ENCODE measurements at places on chromosomes 6 and 20.

DNA sequence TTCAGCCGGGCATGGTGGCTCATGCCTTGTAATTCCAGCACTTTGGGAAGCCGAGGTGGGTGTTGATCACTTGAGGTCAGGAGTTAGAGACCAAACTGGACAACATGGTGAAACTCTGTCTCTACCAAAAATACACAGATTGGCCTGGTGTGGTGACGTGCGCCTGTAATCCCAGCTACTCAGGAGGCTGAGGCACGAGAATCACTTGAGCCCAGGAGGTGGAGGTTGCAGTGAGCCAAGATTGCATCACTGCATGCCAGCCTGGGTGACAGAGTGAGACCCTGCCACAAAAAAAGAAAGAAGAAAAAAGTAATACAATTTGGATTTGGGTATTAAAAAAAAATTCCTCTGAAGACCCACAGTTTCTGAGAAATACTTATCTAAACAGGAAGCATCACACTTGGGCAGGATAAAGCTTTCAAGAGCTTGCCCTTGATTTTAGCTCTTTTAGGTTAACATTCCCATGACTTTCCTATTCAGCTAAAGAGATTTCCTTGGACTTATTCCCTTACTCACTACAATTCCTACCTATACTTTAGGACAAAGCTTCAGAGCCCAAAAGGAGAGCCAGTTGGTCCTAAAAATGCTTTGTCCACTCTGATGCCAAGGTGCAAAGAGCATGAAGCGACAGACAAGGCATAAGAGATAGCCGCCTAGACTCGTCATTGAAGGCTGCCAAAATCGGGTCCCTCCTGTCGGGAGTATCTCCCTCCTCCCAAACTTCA is 1.9 kb downstream of the ELOVL2 start:
- no peak for DNase-seq

GRCh38 chr6:44275749-44276648 is 5.7 kb downstream of the TMEM151B start:
- DNase-seq, result no peak

DNA sequence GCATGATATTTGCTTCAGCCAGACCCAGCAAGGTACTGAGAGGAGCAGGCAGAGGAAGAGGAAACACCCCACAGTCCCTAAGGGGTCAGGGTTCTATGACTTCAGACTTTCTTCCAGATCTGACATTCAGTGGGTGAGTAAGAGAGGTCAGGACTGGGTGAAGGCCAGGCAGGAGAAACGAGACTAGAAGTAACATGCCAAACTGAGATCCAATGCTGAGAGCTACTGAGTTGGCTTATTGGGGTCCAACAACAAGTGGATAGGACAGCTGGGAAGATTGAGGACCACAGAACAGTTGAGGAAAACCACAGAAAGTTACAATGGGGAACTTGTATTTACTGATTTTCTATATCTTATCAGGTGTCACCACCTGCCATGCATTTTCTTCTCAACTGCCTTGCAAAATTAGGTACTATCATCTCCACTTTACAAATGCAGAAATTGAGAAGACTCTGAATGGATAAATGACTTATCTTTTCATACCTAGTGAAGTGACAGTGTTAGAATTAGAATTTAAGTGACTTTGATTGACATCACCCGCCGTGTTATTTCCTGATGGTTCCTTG is 43.8 kb upstream of the HIVEP1 start:
- no peak for DNase-seq

GRCh38 chr20:33518071-33518470 is 28.2 kb downstream of the CBFA2T2 start:
- peak; percentile 41 for DNase-seq

DNA sequence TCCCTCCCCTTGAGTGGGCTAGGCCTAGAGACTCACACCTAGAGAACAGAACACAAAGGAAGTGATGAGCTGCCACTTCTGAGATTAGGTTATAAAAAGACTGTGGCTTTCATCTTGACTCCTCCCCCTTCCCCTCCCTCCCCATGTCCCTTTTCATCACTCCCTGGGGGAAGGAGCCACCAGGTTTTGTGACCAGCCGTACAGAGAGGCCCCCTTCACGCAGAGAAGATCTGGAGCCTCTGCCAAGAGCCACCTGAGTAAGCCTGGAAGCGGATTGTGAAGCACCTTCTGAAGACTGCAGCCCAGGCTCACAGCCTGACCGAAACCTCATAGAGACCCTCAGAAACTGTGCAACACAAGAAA is 118.4 kb upstream of the NXT1 start:
- DNase-seq, result no peak

- no peak for DNase-seq
Observed at GRCh38 chr20:50360218-50360672, 149.9 kb upstream of the PTPN1 start.

GRCh38 chr20:50725724-50726005 is 5.7 kb upstream of the PARD6B start:
- no peak for DNase-seq

GRCh38 chr6:4272996-4273395 is 137.6 kb upstream of the ECI2 start:
- DNase-seq, result no peak
